Placental epithelial cell (primary cell): ENCODE measurements at places on chromosomes 16 and 17. TPM values are rescaled to one million over a fixed set of nuclear protein-coding genes. Genes with fewer than 3 reads are reported as not detected.

The C17orf50 gene
- not detected in 2 replicates for total RNA-seq

The RASL10B gene
- total RNA-seq = 0.39 and 0.65 TPM in 2 replicates

The PPM1E gene
- not detected in 2 replicates for total RNA-seq

The TBX6 gene
- 1.6 and 4.7 TPM in 2 replicates for total RNA-seq

The FUS gene
- total RNA-seq = 48.7 and 60.4 TPM in 2 replicates

The MYH8 gene
- total RNA-seq = not detected in 2 replicates

The TENT4B gene
- total RNA-seq = 8.2 TPM in 2 replicates

The PDIA2 gene
- not detected in 2 replicates for total RNA-seq

The SPAG9 gene
- 98.8 and 113 TPM in 2 replicates for total RNA-seq
